Skin of body (tissue), 3 donors: ENCODE measurements at places on chromosomes 11 and 22. TPM values are rescaled to one million over a fixed set of nuclear protein-coding genes. Genes with fewer than 3 reads are reported as not detected.

The NFAM1 gene
- 1.2 TPM for total RNA-seq

The BEST1 gene
- total RNA-seq, result 2.1 TPM

The TLCD5 gene
- total RNA-seq, result 6.7 TPM

The GTSE1 gene
- 3.6 TPM for total RNA-seq

The PITPNM1 gene
- total RNA-seq, result 7.5 TPM

The HBB gene
- total RNA-seq, result 2,108 TPM

The SCGB1D2 gene
- total RNA-seq, result not detected

The KCNQ1 gene
- 1.3 TPM for total RNA-seq

The OR2D2 gene
- not detected for total RNA-seq

The KBTBD3 gene
- 9.0 TPM for total RNA-seq

The TH gene
- total RNA-seq, result 0.30 TPM

The PARVG gene
- total RNA-seq, result 5.7 TPM

The SLC35F2 gene
- total RNA-seq, result 11.7 TPM

The SLC22A12 gene
- total RNA-seq, result not detected

The ANO1 gene
- total RNA-seq, result 6.8 TPM

The OR52E8 gene
- not detected for total RNA-seq

The NUDT22 gene
- total RNA-seq, result 13.7 TPM

The FREY1 gene
- not detected for total RNA-seq

The MFNG gene
- 2.4 TPM for total RNA-seq

The RDX gene
- total RNA-seq, result 56.3 TPM

The SLC17A6 gene
- total RNA-seq, result 0.10 TPM

The KCNQ1OT1 gene
- 12.0 TPM for total RNA-seq

The CNGA4 gene
- 0.49 TPM for total RNA-seq

The DESI1 gene
- total RNA-seq, result 10.2 TPM
